ENCODE measurements at places on chromosomes 1 and 21.
A peak's percentile ranks its signal among the peaks of the same experiment; 100 is the strongest.

GRCh38 chr1:70146488-70146887, 58.9 kb downstream of the LRRC40 start:
- DNase-seq, result peak; percentile 35

- DNase-seq, result peak; percentile 88
Observed at GRCh38 chr1:220300442-220301121, 28.3 kb upstream of the RAB3GAP2 start.

GRCh38 chr1:115890580-115890979, 49.7 kb upstream of the NHLH2 start:
- no peak for DNase-seq

GRCh38 chr21:34836103-34836932, 167.5 kb downstream of the CLIC6 start:
- DNase-seq, result peak; percentile 98

- no peak for DNase-seq
Observed at GRCh38 chr1:228259951-228260350, 52.1 kb downstream of the OBSCN start.

DNA sequence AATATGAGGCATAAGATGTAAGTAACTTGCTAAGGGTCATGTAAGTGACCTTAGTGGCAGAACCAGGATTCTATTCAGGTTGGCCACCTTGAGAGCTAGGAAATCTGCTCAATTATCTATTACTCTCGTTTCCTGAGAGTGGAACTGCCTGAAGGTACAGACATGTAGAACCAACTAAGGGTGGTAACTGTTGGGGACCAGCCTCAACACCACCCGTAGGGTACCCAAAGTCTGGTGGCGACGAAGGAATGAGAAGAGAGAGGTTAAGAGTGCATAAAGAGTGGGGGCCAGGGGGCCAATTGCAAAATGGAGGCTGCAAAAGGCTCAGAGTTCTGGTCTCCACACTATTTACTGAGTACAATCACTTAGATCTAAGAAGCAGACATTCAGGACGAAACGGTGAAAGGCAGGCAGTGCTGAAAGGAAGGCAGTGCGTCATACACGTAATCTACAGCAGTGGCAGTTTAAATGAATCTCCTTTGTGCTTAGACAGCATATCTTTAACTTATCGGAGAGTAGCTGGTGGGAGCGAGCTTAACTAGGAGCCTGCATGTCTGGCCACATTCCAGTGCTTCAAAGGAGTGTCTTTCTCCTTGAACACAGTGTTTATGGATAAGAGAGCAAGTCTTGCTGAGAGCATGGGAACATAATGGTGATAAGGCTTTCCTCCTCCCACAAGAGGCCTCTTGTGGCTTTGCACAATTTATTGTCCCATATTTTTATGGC, 25.0 kb downstream of the SRSF4 start:
- peak; percentile 39 for DNase-seq

DNA sequence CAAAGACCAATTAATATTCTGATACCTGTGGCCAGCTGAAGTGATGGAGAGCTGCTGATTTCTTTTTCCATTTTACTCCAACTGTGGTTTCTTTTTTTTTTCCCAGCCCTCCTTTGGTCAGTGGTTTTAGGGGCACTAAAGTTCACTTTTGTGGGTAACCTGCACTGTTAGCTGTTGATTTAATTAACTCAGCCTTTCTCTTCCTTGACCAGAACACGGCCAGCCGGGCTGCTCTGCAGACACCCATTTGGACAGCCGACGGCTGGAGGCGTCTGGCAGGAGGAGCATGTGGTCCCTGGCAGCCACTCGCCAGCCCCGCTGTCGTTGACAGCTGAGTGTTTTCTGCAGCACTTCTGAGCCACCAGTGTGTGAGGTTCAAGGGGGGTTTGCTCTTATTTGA, 136.2 kb upstream of the RUNX3 start:
- no peak for DNase-seq

GRCh38 chr1:3453891-3454810, at the start of gene ARHGEF16:
ARHGEF16 (plus strand) TSS chr1:3454665; CDS start chr1:3463085, 8,420 bp downstream.
- peak; percentile 29 for DNase-seq

All from fibroblast of skin of right quadriceps (primary cell).